ENCODE measurements at places on chromosomes 12 and 14.

DNA sequence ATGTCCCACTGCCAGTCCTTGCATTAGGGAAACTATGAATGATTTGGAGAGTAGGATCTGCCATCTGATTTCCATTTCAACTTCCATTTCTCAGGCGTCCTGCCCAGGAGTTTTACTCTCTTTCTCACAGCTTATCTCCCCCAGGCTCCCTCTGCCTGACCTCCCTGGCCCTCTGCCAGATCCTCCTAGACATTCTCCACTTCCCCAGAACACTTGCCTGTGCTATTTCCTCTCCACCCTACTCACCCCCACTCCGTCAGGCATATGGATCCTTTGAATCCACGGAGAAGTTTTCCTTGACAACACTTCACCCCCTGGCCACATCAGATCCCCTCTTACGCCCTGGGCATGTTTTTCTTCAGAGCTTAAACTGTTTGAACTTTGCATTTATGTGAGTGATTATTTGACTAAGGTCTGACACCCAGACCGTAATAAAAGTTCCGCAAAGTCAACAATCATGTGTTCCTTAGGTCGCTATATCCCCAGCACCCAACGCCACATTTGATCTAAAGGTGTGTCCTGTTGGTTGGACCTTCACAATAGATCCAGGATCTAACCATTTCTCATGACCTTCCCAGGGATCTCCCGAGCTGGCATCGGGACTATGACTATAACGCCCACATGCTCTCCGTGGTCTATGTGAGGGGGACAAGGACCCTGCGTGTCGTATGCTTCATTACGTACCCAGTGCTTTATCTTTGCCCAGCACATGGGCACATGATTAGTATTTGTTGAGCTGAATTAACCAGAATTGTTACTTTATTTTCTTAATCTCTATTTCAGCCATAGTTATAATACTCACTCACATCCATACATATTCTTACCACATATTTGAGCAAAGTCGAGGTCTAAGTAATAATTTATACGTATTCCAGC is 255.8 kb upstream of the FOXN3 start:
- no peak for DNase-seq

- DNase-seq, result no peak
These were observed 8.7 kb upstream of the GPR19 start for GRCh38 chr12:12704593-12705230.

DNA sequence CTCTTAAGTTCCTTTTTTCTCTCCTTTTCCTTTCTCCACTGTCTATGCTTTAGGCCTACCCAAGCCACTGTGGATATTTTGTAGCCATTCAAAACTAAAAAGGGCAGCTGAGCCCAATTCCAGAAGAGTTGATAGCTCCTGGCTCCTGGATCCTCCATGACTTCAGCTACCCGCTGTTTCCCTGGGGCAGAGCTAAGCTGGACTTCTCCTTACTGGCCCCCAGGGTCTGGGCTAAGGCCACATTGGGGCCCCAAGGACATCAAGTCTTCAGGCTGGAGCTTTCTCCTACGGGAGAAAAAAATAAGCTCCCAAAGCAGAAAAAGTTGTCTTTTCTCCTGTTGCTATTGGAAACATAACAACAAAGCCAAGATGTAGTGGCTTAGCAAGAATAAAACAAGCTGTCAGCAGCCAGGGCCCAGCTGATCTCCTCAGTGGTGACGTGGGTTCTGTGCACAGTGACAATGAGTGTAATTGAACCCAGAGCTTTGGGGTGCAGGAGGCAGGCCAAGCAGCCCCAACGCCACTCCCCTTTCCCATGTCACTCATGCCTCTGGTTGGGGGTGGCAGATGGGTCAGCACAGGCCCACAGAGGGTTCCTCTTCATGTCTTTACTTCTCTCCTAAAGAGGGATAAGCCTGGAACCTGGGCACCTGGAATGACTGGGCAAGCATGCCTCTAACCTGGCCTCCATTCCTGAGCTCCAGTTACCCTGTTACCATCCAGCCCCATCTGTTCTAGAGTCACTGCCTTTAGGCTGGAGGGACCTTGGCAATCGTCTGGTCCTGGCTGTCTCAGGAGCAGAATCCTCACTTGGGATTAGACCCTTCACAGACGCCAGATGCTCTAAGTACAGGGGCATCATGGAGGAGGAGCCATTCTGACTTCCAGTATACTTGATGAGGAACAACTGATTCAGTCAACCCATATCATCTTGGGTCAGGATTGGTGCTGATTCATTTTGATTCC is 171.2 kb downstream of the ZFP36L1 start:
- no peak for DNase-seq

- DNase-seq, result no peak
These were observed 152.3 kb upstream of the OTX2 start for GRCh38 chr14:56962444-56963080.

DNA sequence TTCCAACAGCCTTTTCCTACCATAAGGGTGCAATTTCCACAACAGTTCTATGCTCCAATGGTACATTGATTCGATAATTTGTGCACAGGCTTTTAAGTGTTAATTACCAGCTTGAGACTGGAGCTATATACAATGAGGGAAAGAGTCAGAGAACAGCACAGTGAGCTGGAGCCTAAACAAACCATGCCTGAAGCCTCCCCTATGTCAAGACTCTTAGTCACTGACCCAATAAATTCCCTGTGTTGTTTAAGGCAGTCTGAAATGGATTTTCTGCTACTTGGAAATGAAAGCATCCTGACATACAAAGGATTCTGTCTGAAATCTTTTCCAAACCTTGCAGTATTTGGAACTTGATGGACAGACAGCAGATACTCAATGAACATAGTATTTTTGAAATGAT is 149.0 kb downstream of the EFCAB11 start:
- no peak for DNase-seq

Measured in activated T-helper 1 cell treated with anti-CD3 and anti-CD28 coated beads, Interleukin-2, amount 50 U/mL, for 16 hours (primary cell).